ENCODE measurements at places on chromosomes 2 and 18.

DNA sequence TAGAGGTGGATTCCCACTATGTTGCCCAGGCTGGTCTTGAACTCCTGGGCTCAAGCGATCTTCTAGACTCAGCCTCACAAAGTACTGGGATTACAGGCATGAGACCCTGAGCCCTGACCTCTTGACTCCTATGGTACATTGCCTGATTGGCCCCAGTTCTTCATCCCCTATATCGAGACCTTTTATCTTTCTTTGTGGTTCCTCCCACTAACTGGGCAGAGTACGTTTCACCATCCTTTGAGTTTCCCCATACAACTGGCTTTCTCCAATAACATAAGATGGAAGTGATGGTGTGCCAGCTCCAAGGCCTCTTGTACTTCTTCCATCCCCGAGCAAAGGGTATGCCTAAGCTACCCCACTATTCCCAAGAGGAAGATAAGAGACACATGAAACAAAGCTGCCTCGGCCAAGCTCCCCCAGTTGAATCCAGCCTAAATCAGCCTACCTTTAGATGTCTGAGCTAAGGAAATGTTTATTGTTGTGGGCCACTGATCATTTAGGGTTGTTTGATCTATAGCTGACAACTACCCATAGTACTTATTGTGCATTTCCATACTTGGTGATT lies 8.3 kb upstream of the TMEM247 start:
- no peak for DNase-seq

DNA sequence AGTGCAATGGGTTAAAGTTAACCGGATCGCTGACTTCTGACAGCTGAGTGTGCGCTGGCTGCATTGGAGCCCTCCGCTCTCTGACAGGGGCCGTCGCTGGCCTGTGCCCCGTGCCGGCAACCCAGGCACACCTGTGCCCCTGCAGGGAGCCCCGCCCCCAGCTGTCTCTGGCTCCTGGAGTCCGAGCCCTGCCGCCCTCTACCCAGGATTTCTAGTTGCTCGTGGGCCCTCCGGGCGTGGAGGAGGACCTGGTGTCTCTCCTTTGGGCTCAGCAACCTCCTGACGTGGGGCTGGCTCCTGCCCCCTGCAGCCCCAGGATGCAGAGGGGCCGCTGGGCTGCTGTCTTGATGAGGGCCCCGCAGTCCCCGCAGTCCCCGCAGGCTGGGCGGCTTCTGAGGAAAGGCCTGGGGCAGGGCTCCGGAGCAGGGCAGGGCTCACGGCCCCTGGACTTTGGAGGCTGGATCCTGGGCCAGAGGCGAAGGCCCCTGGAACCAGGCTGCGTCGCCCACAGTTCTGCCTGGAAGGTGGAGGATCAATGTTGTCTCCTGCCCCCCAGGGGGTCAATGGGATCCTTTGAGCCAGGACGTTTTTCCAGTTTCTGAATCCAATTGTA lies 172.8 kb downstream of the RNF144A start:
- no peak for DNase-seq

- no peak for DNase-seq
These were observed 120.0 kb downstream of the DOCK10 start for GRCh38 chr2:224922142-224922727.

- no peak for DNase-seq
These were observed 341.9 kb upstream of the SALL3 start for GRCh38 chr18:78637442-78638402.

DNA sequence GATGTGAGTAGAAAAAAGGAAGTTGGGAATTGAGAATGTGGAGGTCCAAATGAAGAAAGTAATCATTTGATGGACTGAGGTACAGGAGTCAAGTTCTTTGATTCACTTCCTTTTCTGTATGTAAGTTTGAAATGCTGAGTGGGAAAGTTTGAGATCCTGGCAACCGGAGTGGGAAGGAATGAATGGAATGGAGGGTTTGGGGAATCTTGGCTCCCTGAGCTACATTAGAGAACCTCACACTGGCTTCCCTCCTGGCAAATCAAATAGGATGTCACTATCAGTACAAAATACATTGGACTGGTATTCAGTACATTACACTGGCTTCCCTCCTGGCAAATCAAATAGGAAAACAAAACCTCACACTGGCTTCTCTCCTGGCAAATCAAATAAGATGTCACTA lies 9.8 kb upstream of the RNF138 start:
- no peak for DNase-seq

DNA sequence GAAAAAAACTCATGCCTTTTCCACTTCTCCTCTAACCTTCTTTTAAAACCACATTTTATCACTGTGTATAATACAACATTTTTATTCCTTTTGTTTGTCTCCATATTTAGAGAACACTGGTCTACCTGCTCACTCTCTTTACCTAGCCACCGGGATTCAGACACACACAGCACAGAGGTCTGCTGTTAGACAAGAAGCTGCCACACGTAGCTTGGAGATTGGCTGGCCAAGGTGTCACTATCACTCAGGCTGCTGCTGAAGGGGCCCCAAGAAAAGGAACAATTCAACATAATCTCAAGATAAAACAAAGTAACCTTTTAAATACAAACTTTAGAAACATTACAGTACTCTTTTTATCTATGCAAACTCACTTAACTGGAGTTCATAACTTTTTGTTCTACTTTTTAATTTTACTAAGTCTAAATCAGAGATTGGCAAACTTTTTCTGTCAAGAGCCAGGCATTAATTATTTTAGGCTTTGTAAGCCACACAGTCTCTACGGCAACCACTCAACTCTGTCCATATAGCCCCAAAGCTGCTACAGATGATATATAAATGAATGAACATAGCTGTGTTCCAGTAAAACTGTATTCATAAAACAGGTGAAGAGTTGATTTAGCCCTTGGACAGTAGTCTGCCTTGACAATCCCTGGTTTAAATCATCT lies 25.8 kb downstream of the FEZ2 start:
- DNase-seq = no peak

DNA sequence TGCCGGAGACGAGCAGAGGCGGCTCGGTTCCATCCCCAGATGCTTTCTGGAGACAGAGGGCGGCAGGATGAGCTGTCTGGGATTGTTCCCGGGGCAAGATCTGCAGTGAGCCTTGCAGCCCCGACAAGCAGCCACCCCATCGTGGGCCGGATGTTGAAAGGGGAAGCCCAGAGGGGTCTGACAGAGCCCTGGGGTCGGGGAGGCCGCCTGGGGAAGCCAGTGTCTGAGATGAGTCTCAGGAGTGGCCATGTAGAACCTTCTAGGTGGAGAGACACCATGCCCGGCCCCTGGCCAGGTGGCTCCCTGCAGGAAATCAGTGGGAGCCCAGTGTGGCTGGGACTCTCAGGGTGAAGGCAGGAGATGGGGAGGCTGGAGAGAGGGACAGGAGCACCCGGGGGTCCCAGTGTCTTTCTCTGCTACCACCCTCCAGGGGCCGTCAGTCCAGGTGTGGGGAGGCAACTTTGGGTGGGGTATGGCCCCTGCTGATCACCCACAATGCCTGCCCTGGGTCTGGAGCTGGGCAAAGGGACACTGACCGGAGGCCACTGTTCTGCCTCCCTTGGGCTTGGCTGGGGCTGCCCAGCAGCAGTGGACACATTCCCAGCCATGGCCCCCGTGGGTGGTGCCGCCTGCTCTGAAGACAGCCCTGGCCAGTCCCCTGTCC lies 128.3 kb upstream of the HS6ST1 start:
- no peak for DNase-seq

DNA sequence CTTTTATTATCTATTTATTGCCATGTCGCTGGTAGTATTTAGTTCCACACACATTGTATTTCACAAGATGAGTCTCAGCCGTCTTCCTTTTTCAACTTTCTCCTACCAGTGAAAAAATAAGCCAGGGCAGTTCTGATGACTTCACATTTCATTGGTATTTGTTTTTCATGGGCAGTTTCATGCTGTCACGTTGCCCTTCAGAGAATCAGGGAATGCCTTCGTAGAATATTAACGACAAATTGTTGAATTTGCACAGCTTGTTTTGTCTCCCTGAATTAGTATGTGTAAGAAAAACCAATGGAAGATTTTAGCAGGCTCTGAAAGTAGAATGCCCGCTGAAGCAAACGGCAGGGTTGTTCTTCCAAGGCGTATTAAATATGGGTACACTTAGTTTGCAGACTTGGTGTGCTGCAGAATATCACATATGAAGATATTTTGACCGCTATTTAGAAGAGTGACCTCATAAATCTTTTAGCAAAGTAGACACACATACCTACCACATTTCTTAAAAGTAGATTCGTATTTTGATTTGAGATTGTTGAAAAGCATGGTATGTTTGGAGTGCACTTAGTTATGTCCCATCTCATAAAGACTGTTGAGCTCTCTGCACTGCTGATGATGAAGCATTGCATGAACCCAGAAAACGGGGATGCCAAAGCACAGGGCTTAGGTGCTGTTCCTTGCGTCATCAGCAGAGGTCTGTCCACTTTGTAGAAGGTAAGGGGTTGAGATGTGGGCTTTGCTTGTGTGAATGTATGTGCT lies 2.9 kb downstream of the NEDD4L start:
- no peak for DNase-seq

GRCh38 chr18:75880925-75881504 lies 453.5 kb upstream of the SMIM21 start:
- no peak for DNase-seq

DNA sequence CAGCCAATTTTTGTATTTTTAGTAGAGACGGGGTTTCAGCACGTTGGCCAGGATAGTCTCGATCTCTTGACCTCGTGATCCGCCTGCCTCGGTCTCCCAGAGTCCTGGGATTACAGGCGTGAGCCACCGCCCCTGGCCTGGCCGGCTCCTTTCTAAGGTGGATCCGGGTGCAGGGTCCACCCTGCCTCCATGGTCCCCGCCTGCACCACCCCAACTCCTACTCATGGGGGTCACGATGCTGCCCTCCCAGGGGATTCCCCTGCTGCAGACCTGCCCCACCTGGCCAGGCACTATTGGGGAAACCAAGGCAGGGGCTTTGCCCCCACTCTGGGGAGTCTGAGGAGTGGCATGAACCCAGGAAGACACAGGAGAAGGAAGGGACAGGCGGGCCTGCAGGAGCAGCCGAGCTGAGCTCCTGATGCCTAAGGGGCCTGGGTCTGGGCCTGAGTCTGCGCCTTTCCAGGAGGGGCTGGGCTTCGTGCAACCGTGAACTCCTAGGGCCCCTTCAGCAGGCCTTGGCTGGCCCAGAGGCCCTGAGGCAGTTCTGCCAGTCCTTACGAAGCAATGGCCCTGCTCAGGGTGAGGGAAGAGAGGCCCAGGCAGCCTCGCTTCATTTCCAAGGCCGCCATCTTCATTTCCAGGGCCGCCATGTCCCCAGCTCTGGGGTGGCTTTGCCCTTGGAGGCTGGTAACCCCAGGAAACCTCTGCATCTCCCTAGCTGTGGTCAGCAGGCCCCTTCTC lies 67.2 kb upstream of the SMAD7 start:
- no peak for DNase-seq
